Dermis microvascular lymphatic vessel endothelial cell (primary cell): ENCODE measurements at places on chromosomes 7 and 10. TPM values are rescaled to one million over a fixed set of nuclear protein-coding genes. Genes with fewer than 3 reads are reported as not detected.

The GPR85 gene
- under 0.01 and 0.13 TPM in 2 replicates for total RNA-seq

The GHRHR gene
- total RNA-seq = not detected in 2 replicates

The PHKG1 gene
- total RNA-seq = 0.13 and 0.38 TPM in 2 replicates

The KCNIP2 gene
- total RNA-seq = 0.13 TPM in 2 replicates

The FOXI2 gene
- not detected in 2 replicates for total RNA-seq

The AASS gene
- total RNA-seq = 15.9 and 19.0 TPM in 2 replicates

The ARHGEF35 gene
- 0.13 TPM in 2 replicates for total RNA-seq

The C7orf57 gene
- total RNA-seq = under 0.01 TPM in 1 of 2 replicates, not detected in the other

The SEMA3D gene
- 9.4 and 11.0 TPM in 2 replicates for total RNA-seq

The EGR2 gene
- total RNA-seq = 0.13 TPM in 1 of 2 replicates, not detected in the other

The PNLIPRP2 gene
- not detected in 2 replicates for total RNA-seq

The PTPRZ1 gene
- not detected in 2 replicates for total RNA-seq

The MRC1 gene
- total RNA-seq = 232 and 250 TPM in 2 replicates

The SUN3 gene
- total RNA-seq = not detected in 2 replicates

The NEUROG3 gene
- total RNA-seq = not detected in 2 replicates
